ENCODE measurements at places on chromosomes 16 and 17. TPM values are rescaled to one million over a fixed set of nuclear protein-coding genes. Genes with fewer than 3 reads are reported as not detected.

The DBNDD1 gene
- 12.5 TPM for polyA plus RNA-seq

The SCNN1G gene
- polyA plus RNA-seq, result not detected

GRCh38 chr17:34672176-34672785, 92.9 kb downstream of the TMEM132E start:
- DNase-seq, result no peak

- DNase-seq, result no peak
Measured at GRCh38 chr17:55171634-55172328, 93.0 kb upstream of the HLF start.

GRCh38 chr17:37174205-37174604, 201.6 kb upstream of the C17orf78 start:
- peak; percentile 10 for DNase-seq

- DNase-seq, result no peak
Measured at GRCh38 chr17:64777415-64778239, 115.5 kb upstream of the SMURF2 start.

- DNase-seq, result no peak
Measured at GRCh38 chr17:81994593-81995462, 17.4 kb downstream of the ASPSCR1 start.

DNA sequence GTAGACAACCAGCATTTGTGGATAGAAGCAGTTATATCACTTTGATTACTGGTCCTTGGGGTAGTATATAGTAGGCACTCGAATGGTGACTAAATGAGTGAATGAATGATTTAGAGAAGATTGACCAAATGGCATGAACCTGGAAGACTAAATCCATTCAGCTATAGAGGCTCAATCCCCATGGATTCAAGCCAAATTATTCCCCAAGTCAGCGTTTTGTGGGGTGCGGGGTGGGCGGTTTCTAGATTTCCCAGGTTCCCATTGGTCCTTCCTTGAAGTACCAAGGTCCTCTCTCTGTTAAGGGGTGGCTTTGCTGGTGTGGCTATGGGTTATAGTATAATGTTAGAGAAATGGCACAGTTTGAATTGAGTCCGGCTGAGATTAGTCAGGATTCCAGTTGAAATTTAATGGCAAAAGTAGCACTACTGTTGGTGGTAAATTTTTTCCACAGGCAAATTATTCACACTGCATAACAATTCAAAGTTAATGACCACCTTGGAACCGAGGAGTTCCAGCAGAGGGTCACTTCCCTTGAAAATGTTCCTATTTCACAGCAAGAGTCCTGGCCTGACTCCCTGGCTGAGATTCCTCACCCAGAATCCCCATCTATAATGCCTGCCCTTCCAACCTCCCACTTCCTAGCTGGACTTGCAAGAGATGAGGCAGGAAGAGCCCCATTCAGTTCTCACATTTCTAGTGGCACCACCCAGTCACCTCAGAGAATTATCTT, 27.7 kb downstream of the PCTP start:
- no peak for DNase-seq

The CD2BP2 gene
- polyA plus RNA-seq, result 49.5 TPM

The CALB2 gene
- 2.9 TPM for polyA plus RNA-seq

DNA sequence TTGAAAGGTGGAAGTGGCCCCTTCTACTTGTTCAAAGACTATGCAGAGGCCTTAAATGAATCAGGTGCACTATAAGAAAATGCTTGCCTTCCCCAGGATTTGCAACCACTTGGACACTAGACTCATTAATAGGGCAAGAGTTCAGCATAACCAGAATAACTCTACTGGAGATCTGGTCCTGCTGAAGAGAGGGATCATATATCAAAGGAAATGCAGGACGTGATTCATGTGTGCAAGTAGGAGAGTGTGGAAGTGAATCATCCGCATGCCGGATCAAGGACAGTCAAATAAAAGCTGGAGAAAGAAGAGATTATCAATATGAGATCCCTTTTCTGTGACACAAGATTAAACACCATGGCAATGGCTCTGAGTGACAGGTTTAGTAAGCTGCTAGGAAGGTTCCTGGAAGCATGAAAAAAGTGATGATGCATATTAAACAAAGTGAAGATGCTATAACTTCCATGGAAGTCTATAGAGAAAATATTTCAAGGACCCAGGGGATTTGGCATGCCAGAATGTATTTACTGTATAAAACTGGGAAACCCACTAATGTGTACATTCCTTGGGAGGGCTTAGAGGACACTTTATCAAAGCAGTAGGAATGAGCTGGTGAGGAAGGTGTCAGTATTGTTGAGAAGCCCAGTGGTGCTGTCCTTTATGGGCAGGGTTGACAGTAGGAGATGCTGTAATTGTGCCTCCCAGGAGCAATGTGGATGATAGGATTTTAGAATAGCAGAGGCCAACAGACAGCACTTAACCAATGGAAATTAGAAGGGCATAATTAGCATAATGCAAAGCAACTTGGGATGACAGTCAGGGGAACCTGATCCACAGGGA, 133.1 kb downstream of the ABCA8 start:
- DNase-seq, result peak; percentile 78

DNA sequence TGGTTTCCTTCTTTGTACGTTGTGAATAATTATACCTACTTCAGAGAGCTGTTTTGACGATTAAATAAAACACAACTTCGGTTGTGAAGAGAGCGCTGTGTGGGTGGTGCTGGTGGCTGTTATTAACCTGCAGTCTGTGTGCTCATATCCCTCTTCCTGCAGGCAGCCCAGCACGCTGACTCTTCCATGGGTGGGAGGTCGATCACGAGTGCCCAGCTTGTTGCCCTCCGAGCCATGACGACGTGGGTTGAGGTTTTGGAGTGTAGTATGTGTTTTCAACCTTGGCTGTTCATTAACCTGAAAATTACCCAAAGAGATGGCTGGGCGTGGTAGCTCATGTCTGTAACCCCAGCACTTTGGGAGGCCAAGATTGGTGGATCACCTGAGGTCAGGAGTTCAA, 11.3 kb upstream of the GCSH start:
- DNase-seq, result no peak

DNA sequence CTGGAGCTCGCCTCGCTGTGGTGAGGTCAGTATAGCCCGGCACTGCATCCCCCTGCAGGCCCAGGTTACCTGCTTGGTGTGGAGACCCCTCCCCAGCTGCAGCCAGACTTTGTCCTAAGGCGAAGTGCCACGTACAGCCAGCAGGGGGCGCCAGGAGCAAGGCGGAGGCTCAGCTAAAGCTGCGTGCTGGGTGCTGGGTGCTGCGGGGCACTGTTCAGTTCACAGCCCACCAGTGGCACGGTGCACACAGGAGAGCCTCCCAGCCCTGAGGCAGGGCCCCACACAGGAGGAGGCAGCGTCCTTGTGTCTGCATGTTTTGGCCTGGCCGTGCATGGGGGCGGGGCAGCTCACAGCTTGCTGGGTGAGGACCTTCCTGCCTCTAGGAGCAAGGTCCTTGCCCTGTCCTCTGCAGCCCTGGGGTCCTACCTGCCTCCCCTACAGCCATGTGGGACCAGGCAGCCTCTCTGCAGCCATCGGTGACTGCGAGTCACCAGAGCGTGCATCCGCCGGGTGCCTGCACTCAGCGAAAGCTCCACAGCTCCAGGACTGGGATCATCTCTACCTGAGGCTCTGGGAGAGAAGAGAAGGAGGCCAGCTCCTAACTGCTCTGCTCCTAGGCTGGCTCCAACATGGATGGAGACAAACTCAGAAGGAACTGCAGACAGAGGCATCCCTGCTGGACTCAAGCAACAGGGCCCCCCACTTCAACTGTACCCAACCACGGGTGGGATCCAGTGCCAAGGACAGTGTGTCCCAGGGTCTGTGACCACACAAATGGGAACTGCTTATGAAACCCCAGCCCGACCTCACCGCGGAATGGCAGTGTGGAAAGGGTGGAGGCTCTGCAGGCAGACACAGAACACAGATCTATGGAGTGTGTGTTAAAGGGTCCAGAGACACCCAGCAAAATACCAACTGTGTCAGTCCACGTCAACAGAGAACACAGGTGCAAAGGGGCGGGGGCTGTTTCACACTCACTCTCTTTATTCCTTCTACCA, 19.0 kb downstream of the SLC7A5 start:
- no peak for DNase-seq

DNA sequence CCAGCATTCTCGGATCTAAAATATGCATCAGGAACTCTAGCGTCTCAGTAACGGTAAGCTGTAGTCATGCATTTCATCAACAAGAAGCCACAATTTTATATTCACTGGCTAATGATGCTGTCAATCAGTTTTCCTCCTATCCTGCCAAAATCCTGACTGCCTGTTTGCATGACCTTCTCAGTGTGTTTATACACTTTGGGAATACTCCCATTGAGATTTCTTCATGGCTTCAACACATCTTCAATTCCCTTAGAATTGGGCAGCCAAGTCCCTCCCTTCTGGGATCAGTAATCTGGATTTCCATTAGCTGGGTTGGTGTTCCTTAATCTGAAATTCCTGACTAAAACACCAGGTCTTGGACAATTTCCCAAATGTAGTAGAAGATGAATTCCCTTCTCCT, 348.9 kb upstream of the DYNLRB2 start:
- DNase-seq, result no peak

The ZNF232 gene
- polyA plus RNA-seq, result 4.2 TPM

DNA sequence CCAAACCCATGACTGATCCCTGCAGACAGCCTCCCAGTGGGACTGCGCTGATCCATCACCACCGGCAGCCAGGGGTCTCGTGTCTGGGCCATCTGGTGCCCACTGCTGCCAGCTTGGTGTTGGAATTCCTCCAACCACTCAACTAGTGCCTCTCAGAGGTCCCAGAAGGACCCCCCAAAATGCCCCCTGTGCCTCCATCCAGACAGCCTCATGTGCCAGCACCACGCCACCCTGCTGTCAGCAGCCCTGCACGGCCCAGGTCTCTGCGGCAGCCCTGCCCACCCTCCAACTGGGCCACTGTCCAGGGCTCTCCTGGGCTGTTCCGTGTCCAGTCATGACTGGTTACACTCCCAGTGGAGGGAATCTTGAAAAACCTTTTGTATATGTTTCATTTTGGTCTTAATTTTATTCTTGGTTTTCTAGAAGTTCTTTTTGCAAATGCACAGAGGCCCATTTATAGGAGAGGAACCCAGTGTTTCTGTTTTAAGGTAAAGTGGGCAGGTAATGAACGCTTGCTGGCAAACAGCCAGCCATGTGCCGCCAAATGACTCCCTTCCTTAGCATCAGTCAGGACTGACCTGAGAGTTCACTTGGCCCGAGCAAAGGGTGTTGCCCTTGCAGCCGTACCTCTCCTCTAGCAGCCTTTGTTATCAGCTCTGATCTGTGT, 34.6 kb downstream of the GRIN2C start:
- DNase-seq, result no peak

DNA sequence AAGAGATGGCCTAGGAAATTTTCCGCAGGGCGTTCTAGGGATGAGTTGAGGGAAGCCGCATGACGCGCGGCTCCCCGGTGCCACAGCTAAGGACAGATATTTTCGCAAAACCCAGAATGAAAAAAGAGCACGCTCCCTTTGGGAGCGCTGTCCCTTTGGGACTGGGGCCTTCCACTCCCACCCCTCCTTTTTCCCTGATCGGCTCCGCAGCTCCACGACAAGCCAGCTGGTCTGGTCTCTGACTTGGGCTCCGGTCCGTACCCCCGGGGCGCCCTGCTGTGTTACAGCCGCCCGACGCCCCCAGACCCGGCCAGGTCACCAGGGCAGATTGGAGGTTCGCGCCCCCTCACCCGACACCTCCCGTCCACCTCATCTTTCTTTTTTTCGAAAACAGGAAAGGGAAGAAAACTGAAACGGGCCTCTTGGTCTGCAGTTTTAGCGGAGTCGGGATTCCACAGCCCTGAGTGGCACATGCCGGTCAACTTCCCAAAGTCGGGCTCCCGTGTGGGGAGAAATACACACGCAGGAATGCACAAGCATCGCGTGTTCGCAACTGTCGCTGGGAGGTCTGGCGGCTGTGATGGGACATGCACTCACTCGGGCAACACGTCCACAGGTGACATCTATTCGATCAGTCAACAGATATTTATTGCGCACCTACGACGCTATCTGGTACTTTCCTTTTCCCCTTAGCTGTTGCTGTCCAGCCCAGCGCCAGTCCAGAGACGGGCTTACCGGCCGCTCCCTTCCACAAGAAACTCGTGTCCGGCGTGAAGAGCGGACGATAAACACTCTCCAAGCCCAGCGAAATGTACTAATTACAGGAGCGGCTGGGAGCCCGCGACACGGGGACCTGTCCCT, 3.9 kb upstream of the SOX9 start:
- DNase-seq, result no peak

- DNase-seq, result peak; percentile 15
Measured at GRCh38 chr16:85912211-85912974, 13.4 kb downstream of the IRF8 start.

DNA sequence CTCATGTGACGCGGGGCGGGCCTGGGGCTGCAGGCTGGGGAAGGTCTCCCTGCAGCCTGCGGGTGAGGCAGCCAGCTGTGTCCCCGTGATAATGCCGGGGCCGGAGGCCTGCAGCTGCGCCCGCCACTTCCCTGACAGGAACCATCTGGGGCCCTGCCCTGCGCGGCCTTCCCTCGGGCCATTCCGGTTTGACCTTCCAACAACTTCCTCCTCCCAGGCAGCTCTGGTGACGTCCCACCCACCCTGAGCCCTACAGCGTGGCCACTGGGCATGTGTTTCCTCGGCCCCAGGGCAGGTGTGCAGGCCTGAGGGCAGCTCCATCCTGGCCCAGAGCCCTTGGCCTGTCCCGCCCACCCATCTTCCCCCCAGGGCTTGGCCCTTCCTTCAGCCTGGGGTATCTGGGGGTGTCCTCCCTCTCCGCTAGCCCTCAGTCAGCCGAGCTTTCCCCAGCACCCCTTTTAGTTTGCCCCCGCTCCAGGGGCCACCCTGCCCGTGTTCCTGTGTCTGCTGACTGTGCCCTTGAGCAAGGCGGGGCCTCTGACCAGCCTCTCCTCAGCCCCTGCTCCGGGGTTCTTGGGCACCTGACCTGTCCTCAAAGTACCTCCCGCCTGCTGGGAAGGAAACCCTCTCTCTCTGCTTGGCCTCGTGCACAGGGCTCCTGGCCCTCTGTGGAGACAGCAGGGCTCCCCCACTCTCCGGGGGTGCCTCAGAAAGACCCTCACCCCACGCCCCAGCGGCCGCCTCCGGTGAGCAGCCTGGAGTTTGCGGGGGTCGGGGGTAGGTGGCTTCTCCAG, at the start of gene CBFA2T3:
Gene CBFA2T3, minus strand, starts transcription at position 190 of the 794 bp plus-strand sequence. CDS start 400 bp downstream, outside the sequence.
- no peak for DNase-seq

GRCh38 chr17:55441544-55441943, 19.9 kb upstream of the MMD start:
- DNase-seq, result no peak

- no peak for DNase-seq
Measured at GRCh38 chr16:28040039-28040438, 23.5 kb downstream of the GSG1L start.

Data from AG04450 (cell line).